ENCODE measurements at places on chromosomes 1 and 21.

DNA sequence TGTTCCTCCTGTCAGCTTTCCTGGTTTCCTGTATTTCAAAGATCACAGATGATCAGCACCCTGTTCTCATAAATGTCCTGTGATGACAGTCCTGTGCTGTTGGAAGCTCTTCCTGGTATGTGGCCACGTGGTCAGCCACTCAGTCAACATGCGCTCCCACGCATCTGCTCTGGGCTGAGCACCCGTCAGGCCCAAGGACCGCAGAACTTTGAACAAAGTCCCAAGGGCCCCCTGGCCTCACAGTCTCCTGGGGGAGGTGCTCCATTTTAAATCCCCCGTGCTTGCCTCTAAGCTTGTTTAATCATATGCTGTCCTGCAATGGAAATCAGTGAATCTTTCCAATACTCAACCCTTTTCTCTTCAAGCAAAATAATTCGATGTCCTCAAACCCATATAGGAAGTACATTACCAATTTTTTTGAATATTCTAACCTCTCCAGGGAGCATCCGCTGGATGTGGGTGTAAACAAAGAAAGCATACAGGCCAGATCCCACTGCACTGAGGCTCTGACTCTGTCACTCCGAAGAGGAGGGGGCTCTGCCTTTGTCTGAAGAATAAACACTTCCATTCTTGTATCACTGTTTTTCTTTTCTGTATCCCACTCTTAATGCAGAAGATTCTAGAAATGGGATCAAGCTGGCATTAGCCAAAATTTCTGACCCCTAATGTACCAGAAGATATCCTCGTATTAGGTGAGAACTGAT, 250.3 kb downstream of the SDCCAG8 start:
- no peak for DNase-seq

DNA sequence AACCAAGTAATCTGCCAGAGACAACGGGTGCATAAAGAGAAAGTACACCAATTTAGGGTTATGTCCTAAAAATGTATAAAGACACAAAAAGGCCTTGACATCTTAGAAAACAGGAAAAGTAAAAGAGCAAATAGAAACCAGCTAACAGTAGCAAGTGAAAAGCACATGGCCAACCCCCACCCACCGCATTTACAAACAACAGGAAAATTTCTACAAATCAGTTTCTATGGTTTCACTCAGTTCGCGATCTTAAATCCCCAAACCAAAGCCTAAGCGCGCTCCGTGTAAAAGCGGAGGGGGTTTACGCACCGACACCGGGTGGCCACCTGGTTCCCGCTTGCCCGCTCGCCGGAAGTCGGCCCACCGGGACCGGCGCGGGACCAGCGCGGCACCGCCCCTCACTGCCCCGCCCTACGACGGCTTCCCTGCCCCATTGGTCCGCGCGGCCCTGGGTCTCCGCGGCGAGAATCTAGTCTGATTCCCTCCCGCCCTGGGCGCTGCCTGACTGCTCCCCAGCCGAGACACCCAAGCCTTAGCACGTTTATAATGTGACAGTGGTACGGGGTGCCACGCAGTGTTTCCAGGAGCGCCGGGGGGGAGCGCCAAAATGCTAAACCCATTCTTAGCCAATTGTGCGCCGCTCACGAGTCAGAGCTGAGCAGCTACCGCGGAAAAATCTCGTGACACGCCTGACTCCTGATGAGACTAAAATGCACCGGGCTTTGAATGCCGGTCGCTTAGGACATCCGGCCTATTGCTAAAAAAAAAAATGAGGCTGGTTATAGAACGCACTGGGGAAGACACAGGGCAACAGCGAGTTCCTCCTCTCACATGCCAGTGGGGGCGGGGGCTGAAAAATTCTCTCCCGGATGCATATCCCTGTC, at the start of gene GART:
Gene GART (minus strand): TSS at position 362 of the 884 bp plus-strand sequence. CDS start 2,802 bp downstream, outside the sequence.
- no peak for DNase-seq

DNA sequence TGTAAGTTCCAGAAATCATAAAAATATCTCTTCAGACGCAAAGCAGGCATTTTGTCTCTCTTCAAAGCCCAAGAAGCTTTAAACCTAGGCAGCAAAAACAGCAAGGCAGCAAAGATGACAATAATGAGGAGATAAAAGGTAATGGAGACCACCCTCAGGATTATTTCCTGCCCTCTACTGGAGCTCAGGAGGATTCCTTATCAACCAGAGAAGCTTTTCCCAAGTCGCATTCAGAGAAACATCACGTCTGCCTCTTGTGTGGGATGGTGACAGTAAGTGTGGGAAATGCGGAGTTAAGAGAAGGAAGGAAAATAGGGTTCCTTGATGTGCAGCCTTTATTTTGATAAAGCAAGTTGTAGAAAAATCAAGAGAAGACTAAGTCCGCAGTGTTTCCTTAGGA, 365.8 kb downstream of the RGS7 start:
- no peak for DNase-seq

- no peak for DNase-seq
These were observed 8.7 kb upstream of the LIN28A start for GRCh38 chr1:26401891-26402290.

- no peak for DNase-seq
These were observed 371.9 kb upstream of the ESRRG start for GRCh38 chr1:217095050-217095622.

DNA sequence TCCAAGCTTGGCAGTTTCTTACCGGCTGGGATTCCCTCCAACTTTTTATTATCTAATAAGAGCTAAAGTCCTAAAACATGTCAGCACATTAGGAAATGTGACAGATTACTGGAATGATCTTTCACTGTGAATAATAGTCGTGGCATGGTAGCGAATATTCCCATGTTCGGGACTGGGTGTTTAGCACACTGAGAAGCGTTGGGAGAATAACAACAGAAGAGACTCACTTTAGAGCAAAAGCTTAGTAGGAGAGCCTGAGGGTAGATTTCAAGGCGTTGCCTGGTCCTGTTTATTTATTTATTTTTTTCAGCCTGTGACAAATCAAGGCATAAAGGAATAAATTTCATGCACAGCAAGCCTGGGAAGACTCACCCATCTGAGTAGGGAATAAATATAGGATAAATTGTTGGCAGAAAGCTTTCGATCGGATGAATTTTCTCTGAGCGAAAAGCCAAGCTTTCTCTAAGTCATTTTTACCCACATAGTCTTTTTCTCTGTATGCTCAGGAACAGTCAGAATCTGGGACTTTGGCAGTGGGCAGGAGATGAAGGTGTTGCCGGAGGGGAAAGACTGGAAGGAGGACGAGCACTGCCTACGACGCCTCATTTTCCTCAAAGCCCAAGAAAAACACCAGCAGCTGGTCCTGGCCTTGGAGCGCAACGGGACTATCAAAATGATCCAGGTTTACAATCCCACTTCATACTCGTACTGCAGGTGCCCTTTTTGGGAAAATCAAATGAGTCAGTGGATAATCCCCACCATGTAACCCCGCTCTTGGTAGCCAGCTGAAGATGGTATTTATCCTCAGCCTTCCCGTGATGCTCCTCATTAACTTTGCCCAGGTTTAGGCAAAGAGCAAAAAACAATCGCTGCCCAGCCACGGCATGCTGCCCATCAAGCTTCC, 97.2 kb downstream of the WDR64 start:
- no peak for DNase-seq

DNA sequence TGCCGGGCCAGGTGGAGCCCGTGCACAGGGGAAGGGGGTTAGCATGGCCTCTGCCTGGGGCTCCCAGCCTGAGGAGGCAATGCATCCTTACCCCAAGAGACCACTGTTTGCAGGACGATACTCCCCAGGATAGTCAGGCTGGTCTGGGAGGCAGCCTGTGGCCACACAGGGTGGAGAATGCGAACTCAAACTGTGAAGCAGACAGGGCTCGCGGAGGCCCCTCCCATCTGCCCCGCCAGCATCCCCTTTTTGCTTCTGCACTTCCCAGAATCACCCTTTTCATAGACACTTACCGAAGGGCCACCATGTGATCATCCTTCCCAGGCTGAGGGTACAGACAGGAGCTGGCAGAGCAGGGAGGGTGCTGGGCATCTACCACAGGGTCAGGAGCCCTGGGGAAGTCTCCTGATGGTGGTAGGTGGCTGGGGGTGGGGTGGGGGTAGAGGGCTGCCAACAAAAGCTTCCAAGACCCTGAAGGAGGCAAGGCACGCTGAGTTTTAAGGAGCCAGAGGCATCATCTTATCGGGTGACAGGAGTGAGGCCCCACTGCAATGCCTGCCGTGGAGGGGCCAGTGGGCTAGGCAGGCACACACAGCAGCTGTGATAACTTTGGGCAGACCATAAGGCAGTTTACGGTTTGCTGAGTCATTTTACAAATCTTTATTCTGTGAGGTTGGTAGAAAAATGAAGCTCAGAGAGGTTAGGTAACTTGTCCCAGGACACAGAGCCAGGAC, 31.3 kb upstream of the BTG2 start:
- DNase-seq: no peak

DNA sequence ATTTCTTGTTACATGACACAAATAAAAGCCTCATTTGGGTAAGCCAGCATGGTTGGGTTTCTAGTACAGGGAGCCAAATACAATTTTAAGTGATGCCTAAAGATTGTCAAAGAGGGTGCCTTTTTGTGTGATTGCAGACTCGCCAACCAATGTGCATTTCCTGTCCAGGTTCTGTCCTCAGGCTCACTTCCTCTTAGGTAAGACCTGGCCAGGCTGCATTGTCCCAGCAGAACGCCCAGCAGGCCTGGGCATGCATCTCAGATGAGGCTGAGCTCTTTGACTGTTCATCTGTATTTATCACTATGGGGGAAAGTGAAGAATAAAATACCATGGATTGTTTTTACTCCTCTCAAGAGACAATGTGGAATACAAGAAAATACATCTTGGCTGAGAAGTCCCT, 49.7 kb downstream of the KCNC4 start:
- no peak for DNase-seq

DNA sequence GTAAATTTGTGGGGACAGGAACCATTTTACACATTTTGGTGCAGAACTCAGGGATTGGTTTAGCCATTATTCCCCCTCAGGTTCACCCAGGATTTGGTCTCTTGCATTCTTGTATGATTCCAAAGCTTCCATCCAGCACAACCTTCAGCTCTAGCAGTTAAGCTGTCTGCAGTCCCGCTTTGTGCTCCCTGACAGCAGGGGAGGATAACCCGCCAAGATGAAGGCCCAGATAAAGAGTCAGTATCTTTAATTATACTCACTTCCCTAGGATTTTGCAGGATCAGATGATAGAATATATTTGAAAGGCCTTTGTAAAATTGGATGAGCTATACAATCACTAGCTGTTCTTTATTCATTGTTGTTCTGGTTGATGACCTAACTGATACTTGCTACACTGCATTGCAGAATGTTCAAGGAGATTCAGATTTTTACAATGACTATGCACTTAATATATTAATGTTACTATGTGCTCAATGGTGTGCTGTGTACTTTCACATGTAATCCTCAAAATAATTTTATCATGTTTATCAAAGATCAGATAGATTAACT, 49.8 kb downstream of the SLC16A1 start:
- DNase-seq: no peak

DNA sequence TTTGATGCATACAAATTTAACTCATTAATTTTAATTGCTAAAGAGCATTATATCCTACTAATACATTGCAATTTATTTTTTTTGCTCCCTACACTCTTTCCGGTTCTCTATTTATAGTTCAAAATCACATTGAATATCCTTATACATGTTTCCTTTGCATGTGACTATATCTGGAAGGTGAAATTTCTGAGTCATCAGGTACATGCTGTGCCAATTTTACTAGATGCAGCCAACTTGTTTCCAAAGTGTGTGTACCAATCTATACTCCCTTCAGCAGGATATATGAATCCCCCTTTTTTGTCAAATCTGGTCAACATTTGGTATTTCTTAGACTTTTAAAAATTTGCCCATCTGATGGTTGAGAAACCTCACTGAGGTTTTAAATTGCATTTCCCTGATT, 602.9 kb upstream of the CAMK1G start:
- no peak for DNase-seq

- DNase-seq: no peak
These were observed 442 bp upstream of the PPP1R12B start for GRCh38 chr1:202348005-202348508.

DNA sequence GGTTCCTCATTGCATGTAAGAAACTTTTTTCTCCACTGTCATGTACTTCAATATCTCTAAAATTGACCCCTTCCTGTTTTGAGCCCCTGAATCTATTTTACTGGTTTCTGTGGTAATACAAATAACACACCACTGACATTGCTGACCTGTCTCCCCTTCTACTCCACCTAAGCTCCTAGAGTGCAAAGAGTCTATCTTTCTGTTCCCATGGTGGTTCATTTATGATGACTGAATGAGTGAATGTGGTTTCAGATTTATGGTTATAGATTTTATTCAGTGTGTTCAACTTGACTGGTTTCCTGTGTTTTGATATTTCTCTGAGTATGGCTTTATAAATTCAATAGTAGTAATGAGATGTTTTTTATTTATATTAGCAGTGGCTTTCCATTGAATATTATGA, 127.7 kb downstream of the MAGI3 start:
- DNase-seq: no peak

- peak; percentile 65 for DNase-seq
These were observed 7.1 kb upstream of the ITGB2 start for GRCh38 chr21:44927587-44928461.

DNA sequence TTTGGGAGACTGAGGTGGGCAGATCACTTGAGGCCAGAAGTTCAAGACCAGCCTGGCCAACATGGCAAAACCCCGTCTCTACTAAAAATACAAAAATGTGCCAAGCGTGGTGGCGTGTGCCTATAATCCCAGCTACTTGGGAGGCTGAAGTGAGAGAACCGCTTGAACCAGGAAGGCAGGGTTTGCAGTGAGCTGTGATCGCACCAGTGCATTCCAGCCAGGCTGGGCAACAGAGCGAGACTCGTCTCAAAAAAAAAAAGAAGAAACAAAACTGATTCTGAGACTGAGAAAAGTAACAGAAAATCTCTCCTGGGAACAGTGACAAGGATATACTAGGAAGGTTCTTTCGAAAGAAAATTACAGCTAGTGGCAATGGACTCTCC, 20.9 kb downstream of the USP48 start:
- no peak for DNase-seq

- no peak for DNase-seq
These were observed 60.8 kb downstream of the PRKCZ start for GRCh38 chr1:2110738-2111673.

- DNase-seq: no peak
These were observed 3.9 kb upstream of the TP53BP2 start for GRCh38 chr1:223849352-223850254.

GRCh38 chr1:26858160-26858559, 4.8 kb upstream of the SFN start:
- DNase-seq: no peak

GRCh38 chr1:110440877-110441276, 10.1 kb upstream of the PROK1 start:
- no peak for DNase-seq

GRCh38 chr1:227449051-227449450, 114.3 kb upstream of the ZNF678 start:
- DNase-seq: peak; percentile 36

- no peak for DNase-seq
These were observed 47.5 kb upstream of the SLC19A1 start for GRCh38 chr21:45589686-45590245.

DNA sequence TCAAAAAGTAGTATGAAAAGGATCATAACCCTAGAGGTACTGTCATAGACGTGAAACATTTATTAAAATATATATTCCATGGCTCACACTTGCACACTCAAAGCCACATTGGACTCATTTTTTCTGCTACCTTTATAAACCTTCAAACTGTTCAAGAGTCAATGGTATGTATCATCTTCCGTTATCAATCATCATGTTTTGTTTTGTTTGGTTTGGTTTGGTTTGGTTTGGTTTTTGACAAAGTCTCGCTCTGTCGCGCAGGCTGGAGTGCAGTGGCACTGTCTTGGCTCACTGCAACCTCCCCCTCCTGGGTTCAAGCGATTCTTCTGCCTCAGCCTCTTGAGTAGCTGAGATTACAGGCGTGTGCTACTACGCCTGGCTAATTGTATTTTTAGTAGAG, 1.8 kb downstream of the IFNAR2 start:
- DNase-seq: no peak

- DNase-seq: no peak
These were observed 3.6 kb downstream of the C1orf174 start for GRCh38 chr1:3896396-3897000.

Measured in 8988T (cell line).